ENCODE measurements at places on chromosomes 6 and 20. TPM values are rescaled to one million over a fixed set of nuclear protein-coding genes. Genes with fewer than 3 reads are reported as not detected.

DNA sequence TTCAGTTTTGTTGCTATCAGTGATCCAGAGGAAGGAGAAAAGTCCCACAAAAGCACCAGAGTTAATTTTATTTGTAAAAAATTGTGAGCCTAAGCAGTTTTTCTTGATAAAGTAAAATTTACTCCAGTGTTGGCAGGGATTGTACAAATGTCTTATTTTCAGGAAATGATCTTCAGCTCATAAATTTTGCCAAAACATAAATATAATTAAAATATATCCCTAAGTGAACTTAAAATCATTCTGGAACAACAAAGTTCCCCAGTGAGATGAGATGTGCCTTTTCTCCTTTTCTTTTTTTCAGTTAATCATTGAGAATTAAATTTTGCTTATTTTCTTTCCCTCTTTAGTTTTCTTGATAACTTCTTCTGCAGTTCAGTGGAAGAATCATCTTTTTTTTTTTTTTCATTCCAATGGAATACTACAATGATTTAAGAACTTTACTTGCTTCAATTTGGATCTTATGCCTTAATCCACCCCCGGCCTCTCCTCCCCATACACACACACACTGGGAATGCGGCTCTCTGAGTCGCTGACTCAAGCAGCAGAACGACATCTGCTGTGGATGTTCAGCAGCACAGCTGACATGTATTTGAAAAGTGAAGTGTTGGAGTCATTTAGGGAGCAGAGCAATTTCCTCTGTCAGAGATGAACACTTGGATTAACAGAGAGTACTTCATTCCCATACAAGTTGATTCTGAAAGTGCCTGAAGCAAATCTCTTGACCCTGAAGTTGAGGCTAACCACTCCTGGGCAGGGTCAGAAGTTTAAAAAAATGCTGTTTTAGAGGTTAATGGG is 27.7 kb upstream of the LAMA4 start:
- no peak for DNase-seq

DNA sequence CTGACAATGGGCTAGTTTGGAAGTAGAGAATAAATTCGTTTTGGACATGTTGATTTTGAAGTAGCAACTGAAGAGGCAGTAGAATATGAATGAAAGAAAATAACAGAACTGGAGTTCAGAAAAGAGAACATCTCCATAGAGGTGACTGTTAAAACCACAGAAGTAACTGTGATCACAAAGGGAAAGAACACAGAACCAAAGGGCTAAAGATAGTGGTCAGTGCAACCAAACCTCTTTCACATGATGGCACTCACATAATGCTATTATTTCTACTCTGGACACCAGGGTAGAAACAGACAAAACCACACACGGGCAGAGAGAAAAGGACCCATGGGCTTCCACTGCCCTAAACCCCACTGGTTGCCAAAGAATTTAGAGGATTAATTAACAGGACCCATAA is 58.5 kb downstream of the CDK19 start:
- DNase-seq = no peak

Gene SLC29A1
- 25.4 TPM for total RNA-seq

DNA sequence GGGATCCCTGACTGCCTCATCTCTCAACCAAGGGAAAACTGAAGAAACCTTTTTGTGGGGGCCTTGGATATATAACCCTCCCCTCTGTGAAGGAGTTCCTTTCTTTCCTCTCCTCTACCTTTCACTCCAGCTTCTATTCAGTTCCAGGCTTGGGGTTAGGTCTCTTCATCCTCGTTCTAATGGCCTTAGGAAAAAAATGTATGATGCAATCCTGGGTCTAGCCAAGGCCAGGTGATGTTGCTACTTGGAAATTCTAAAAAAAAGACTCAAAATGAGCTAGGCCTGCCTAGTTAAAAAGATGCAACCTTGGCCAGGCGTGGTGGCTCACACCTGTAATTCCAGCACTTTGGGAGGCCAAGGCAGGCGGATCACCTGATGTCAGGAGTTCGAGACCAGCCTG is 7.6 kb downstream of the ABCC10 start:
- no peak for DNase-seq

DNA sequence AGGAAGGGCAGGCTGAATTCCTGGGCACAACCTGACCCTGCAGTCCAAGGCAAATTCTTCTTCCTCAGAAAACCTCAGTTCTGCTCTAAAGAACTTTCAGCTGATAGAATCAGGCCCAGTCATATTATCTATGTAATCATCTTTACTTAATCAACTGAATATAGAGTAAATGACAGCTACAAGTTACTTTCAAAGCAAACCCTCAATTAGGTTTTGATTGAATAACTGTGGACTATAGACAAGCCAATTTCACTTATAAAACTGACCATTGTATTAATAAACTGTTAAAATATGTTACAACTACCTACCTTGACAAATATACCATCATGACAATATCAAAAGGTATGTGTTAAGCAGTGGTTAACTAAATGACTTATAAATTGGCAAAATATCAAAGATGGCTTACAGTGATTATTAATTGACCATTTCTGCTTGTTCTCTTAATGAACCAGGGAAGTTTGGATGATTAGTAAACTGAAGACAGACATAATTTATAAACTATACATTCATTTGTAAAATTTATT is 46.1 kb upstream of the ADGRF5 start:
- DNase-seq = no peak

- DNase-seq = no peak
Observed at GRCh38 chr6:51322505-51322904, 503.8 kb downstream of the TFAP2B start.

DNA sequence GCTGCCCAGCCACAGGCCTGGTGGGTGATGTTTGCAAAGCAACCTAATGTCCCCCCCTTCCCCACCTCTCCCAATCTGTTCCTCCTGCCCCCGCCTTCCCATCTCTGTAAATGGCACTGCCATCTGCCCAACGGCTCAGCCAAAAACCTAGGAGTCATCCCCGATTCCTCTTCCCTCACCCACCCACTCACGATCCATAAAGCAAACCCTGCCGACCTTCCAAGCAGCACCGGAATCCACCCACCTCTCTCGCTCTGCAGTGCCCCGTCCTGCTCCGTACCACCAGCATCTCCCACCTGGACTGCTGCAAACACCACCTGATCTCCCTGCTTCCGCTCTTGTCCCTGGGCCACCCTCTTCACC is 37.6 kb downstream of the SULF2 start:
- DNase-seq = no peak

Gene SLC35D3
- total RNA-seq = 0.13 TPM

Gene KCNQ2
- not detected for total RNA-seq

GRCh38 chr6:2026133-2026532 is 219.3 kb downstream of the GMDS start:
- DNase-seq = no peak

DNA sequence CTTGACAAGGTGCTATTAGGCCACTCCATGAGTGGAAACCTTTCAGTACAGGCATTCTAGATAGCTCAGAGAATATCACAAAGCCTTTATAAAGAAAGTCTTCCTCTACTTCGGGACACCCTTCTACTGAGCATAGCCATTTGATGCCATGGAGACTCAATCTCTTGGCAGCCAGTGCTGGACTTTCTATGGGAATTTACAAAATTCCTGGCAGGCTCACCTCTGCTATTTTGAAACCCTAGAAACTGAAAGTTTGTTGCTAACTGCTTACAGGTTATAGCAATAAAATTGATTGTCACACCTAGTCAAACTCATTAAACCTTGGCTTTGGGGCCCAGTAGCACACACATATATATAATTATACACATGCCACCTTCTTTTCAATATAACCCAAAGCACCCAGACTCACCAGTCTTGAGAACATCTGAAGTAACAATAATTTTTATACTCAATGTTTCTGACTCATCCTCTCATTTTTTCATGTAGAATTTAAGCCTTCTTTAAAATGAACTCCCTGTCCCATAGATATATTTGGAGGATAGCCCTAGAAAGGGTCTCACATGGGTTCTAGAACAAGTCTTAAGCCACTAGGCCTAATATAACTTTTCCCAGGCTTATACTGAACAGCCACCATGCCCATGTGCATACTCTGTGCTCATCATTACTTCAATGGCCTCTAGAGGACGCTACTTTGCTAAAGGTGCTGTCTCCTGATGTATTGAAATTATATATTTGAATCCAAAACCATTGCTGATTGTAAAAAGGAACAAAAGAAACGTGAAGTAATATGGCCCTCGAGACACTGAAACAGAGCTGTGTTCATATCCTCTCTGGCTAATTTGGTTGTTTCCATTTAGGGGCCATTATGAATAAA is 368.1 kb upstream of the MARCKS start:
- no peak for DNase-seq

DNA sequence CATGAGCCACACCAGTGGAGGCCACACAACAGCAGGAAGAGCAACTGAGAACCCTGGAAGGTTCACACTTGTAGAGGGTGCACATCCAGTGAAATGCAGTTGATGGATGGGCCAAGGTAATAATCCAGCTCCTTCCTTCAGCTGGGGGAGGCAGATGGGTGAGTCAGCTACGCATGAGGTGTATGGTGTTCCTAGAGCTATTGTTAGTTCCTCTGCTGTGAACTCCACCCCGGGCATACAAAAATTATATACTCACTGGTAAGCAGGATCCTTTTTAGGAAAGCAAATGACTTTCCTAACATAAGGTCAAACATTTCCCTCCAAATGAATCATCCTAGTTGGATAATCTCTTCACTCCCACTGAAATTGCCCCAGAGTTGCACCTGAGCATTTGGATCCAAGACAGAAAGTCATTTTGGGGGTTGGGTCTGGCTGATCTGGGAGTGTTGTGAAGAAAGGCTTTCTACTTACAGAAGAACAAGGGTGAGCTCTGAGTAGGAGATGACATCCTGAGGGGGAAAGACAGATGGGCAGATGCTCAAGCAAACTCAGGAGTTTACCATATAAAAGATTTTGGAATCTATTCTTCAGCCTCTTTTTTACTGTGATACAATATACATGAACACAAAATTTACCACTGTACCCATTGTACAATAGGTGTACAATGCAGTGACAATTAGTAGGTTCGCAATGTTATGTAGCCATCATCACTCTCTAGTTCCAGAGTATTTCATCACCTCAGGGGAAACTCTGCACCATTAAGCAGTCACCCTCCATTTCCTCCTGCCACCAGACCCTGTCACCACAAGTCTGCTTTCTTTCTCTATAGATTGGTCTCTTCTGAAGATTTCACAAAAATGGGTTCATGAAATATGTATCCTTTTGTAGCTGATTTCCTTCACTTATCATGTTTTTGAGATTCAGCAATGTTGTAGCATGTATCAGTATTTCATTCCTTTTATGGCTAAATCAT is 11.1 kb downstream of the HLA-F start:
- DNase-seq = no peak

DNA sequence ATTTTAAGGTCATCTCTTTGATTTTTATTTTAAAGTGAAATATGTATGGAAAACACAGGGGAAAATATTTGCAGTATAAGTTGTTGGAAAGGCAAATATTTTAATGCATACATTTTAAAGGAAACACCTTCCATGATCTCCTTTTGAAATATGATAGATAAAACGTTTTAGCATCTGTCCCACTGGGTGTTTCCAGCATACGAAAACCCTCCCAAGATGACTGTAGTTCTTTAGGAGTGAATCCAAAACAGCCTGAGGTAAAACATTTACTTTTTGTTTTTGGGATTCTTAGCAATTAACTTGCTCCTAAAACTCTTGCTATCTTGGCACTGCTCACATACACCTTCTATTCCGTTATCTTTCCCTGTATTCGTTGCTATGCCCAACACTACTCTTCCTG is 210.0 kb downstream of the EPHA7 start:
- no peak for DNase-seq

DNA sequence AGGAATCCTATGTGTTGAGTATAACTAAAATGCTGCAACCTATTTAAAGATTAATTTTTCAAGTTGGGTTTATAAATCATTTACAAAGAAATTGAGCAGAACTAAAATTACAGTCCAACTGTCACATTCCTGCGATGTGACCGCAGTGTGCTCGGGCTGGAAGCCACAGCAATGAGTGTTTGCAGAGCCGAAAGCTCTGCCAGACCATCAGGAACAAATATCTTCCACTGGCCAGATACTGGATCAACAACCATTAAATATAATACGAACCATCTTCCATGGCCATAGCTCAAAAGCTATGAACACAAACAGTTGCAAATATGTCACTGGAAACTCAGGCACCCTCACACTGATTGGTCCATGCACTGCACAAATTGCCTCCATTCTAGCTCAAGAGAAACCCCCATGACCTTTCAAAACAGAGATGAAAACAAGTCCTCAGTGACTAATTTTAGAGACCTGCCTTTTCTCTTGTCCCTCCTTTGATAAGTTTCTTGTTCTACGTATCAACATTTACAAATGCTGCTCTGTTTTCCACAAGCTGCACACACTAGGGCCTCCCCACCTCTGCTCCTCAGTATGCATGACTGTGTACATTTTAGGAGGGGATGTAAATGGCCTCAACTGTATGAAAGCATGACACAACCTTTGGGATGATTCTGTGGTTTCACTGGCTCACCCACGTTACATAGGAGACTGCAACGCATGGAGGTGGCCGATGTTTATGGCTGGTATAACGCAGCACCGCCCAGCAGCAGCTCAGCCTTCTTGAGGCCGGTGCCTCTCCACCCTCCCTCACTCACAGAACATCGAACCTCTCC is 171.7 kb downstream of the WDR27 start:
- peak; percentile 26 for DNase-seq

Gene BPI
- total RNA-seq = not detected

Gene NR2E1
- total RNA-seq = not detected

DNA sequence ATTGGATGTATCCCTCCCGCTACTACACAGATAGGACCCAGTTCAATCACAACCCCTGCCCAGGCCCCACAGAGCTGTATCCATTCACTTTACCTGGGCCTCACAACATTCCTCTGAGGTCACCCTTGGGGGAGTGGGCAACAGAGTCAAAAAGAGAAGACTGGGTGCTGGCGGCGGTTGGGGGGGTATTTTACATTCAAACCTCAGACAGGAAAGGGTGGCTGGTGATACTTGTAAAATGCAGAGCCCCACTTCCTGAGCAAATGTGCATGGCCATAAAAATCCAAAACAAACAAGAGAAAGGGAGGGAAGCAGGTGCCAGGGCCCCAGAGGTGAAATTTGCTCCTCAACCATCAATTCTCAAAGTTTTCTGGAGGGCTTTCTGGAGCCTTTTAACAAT is 3.5 kb downstream of the LRFN2 start:
- no peak for DNase-seq

Gene PSMB9
- total RNA-seq = 368 TPM

Gene STX11
- total RNA-seq = 25.0 TPM

Gene ZSCAN31
- 0.88 TPM for total RNA-seq

Gene REPS1
- total RNA-seq = 41.9 TPM

DNA sequence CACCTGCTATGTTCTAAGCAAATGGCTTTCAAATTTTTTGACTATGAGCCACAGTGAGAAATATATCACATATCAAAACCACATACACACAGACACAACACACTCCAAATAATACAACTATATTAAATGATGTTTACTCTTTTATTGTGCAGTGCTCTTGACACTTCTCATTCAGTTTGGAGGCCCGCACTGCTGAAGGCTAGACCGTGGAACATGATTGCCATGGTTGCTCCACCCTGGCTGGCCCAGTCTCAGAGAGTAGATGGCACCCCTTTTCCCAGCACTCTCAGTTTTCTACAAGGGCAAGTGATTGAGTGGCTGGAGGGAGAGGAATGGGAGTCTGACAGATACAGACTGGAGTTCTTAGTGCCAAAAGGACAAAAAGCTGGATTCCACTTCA is 86.9 kb downstream of the SH3BGRL2 start:
- no peak for DNase-seq

- no peak for DNase-seq
Observed at GRCh38 chr20:58286729-58287128, 22.8 kb upstream of the RAB22A start.
